ENCODE measurements at places on chromosomes 11 and 22. TPM values are rescaled to one million over a fixed set of nuclear protein-coding genes. Genes with fewer than 3 reads are reported as not detected.

DNA sequence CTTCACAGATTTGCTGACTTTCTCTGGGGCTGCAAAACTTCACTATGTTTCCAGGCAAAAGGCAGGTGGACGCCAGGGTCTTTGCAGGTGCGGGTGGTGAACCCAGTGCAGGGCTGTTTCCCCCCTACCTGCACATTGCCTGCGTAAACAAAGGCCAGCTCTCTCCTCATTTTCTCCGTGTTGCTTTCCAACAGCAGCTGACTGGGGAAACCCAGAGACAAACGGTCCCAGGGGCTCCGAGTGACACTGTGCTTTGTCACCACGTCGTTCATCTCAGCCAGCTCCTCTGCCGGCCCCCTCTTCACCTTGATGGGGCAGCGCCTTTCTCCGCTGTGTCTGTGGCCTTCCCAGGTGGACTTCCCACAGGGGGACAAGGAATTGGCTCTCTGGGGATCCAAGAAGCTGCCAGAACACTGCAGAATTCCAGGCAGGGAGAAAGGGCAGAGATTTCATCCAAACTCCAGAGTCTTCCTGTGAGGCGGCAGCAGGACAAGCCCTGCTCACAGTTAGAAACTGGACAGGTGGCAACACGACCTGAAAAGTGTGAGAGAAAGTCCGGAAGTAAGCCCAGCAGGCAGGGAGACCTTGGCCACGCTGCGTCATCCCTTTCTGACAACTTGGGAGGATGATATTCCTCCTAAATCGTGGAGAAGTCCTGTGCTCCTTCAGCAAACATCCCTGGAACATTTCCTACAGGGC is 1493.7 kb downstream of the TBC1D22A start:
- no peak for DNase-seq

DNA sequence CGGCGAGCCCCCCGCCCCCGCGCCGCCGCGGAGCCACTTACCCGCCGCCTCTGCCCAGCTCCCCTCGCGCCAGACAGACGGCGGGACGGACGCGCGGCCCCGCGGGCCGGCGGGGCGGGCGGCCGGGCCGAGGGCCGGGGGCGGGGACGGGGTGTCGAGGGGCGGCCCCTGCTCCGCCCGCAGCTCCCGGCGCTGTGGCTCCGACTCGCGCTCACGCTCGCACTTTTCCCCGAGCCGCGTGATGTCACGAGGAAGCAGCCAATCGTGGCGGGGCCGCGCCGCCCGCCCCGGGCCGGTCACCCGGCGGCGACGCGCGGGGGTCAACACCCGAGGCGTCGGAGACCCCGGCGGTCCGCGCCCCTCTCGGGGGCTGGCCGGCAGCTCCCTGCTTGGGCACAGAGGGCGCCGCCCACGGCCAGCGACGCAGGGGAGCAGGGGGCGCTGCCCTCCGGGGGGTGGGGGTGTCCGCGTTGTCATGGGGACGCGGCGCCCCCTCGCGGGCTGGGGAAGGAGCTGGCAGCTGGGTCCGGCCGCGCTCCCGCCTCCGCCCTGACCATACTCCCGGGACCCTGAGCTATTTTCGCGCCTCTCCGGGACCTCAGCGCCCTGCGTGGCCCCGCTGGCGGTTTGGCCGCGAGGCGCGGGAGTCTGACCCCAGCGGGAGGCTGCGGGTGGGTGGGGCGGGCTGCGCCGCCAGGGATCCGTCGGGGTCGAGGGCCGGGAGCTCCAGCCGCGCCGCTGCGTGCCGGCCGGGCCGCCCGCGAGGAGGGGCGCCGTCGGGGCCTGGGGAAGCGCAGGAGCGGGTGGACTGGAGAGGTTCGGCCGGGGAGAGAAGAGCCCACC is at the start of gene CHRM4:
CHRM4 (minus strand) TSS at position 199 of the 843 bp plus-strand sequence. CDS start 5,219 bp downstream, outside the sequence.
- DNase-seq = no peak

- DNase-seq = no peak
Observed at GRCh38 chr22:30881361-30882183, 87.0 kb downstream of the MORC2 start.

Gene SLC1A2
- not detected for total RNA-seq

- DNase-seq = no peak
Observed at GRCh38 chr11:63682066-63683021, 1.0 kb downstream of the RTN3 start.

Gene HEPHL1
- total RNA-seq = not detected

DNA sequence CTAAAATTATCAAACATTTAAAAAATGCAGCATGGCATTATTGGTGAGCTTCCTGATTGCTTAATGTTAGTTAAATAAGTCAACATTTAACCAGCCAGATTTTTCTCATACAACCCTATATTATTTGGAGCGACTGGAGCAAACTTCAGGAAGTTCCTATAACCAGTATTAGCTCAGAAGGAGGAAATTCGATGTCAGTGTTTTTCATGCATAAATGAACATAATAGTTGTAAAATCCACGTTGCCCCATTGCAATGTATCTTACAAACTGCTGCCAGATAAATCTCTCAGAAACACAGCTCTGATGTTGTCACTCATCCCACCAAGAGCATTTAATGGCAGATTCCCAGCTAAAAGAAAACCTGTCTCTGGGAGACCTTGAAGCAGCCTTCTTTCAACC is 278.5 kb downstream of the CASP12 start:
- no peak for DNase-seq

Gene PRR5
- 47.6 TPM for total RNA-seq

GRCh38 chr11:43736502-43737200 is 56.1 kb downstream of the HSD17B12 start:
- no peak for DNase-seq

Gene SLN
- not detected for total RNA-seq

Gene ADM2
- total RNA-seq = 1.5 TPM

Gene TCN2
- not detected for total RNA-seq

DNA sequence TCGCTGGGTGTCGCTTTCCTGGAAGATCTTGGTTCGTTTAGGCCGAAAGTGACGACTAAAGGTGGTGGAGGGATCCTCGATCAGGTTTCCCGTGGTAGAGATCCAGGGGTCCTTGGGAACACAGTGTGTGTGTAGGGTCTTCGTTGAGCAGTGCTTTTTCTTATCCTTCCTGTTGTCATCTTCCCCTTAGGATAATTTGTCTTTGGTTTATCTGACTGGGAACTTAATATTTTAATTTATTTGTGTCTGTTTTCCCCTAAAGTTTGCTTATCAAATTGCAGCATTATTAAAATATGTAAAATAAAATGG is 403 bp downstream of the RBM7 start:
- no peak for DNase-seq

DNA sequence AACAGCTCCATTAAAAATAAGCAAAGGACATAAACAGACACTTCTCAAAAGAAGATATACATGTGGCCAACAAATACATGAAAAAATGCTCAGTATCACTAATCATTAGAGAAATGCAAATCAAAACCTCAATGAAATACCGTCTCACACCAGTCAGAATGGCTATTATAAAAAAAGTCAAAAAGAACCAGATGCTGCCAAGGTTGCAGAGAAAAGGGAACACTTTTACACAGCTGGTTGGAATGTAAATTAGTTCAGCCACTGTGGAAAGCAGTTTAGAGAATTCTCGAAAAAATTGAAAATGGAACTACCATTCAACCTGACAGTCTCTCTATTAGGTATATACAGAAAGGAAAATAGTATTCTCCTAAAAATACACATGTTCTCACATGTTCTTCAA is 102.4 kb upstream of the FIBIN start:
- DNase-seq = no peak

Gene SMTNL1
- total RNA-seq = not detected

Gene BATF2
- not detected for total RNA-seq

Gene MMP27
- total RNA-seq = not detected

DNA sequence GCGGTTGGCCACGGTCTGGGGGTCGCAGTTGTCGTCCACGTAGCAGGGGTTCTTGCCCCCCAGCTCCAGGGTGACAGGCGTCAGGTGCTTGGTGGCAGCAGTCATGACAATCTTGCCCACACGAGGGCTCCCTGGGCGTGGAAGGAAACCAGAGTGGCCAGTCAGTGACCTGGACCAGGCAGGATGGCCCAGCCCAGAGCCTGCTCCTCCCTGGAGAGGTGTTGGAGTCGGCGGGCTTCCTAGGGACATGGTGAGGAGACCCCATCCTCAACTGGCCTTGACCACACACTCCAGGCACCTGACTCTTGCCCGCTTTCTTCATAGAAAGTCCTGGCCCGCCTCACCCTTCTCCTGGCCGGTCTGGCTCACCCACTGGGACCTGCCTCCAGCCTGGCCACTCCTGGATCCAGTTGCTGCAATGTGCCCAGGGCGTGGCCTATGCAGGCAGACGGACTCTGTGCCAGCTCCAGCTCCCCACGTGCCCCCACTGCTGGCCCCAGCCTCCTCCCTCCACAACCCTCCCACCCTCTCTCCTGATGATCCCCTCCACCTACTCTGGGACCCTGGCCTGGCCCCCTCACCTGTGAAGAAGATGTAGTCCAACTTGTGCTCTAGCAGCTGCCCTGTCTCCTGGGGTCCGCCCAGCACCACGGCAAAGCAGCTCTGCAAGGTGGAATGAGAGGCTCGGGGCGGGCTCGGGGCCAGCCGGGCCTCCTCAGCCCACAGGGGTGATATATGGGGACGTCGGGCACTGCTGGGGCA is 8.7 kb downstream of the ALDH3B2 start:
- DNase-seq = no peak

- no peak for DNase-seq
Observed at GRCh38 chr11:93481696-93482095, 61.5 kb downstream of the SMCO4 start.

DNA sequence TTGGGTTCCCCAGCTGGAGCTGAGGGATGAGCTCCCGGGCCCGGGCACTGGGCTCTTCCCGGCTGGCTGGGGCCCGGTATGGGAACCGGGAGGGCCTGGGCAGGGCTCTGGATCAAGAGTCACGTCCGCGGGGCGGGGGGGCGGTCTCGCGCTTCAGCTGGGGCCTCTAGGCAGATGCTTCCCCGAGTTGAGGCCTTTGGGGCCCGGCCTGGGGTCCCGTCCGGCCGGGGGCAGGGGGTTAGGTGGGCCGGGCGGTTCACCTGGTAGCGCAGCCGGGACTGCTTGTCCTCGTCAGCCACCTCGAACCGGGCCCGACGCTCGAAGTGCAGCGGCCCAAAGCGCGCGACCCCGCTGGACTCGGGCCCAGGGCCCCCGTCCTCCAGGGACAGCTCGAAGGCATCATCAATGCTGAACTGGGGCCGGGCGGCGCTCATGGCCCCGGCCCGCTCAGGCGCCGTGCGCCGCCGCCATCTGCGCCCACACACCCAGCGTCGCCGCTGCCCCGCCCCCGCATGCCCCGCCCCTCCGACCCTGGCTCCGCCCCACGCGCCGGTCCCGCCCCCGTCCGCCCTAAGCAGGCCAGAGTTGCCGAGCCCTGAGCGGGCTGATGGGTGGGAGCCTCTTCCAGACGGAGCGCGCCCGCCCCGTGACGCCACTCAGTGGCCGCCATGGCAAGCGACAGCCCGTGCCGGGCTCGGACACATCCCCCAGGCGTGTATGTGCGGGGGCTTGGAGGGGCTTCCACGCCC is at the start of gene TMEM134:
TMEM134 (minus strand) TSS at position 493 of the 749 bp plus-strand sequence; CDS start at position 434, 59 bp downstream.
- DNase-seq = peak; percentile 91

GRCh38 chr22:36925388-36926290 is 12.2 kb downstream of the CSF2RB start:
- DNase-seq = no peak

DNA sequence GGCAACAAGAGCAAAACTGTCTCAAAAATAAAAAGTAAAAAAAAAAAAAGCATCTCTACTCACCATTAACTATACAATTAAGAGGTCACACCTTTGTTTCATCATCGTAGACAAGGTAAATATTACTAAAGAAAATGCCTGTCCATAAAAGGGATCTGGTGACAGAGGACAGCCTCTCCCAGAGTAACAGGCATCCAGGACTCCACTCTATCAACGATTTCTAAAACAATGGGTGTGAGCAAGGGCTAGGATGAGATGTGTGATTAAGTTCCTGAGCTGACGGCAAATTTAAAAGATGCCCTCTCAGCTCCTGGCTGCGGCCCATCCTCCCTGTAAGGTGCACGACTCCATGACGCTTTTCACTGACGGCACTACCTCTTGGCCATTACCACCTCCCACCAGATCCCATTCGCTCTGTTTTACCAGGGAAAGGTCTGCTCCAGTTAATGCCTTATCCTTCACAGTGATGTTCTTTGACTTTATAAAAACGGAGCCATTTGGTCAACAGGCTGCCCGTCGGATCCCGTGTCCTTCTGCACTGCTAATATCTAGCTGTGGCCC is 2.3 kb upstream of the TMEM45B start:
- no peak for DNase-seq

- no peak for DNase-seq
Observed at GRCh38 chr11:134034496-134035381, 34.1 kb upstream of the JAM3 start.

- DNase-seq = no peak
Observed at GRCh38 chr11:83918476-83918875, 632.3 kb upstream of the CCDC90B start.

Gene ABCC8
- not detected for total RNA-seq

DNA sequence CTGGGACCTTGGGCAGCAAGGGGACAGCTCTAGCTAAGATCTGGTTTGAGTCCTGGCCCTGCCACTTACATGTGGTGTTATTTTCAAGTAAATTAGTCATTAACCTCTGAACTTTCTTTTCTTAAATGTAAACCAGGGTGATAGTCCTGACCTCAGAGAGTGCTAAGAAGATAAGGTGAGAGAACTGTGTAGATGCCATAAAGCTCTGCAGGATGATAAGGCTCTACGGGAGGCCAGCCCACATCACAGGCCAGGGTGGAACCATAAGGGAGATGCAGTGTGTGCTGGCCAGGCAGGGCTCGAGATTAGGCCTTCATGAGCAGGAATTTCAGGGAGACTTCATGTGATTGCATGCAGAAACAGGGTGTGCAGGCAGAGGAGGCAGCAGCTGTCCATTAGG is 24.2 kb downstream of the NECTIN1 start:
- no peak for DNase-seq

GRCh38 chr11:59172345-59173079 is 580 bp downstream of the DTX4 start:
- DNase-seq = no peak

DNA sequence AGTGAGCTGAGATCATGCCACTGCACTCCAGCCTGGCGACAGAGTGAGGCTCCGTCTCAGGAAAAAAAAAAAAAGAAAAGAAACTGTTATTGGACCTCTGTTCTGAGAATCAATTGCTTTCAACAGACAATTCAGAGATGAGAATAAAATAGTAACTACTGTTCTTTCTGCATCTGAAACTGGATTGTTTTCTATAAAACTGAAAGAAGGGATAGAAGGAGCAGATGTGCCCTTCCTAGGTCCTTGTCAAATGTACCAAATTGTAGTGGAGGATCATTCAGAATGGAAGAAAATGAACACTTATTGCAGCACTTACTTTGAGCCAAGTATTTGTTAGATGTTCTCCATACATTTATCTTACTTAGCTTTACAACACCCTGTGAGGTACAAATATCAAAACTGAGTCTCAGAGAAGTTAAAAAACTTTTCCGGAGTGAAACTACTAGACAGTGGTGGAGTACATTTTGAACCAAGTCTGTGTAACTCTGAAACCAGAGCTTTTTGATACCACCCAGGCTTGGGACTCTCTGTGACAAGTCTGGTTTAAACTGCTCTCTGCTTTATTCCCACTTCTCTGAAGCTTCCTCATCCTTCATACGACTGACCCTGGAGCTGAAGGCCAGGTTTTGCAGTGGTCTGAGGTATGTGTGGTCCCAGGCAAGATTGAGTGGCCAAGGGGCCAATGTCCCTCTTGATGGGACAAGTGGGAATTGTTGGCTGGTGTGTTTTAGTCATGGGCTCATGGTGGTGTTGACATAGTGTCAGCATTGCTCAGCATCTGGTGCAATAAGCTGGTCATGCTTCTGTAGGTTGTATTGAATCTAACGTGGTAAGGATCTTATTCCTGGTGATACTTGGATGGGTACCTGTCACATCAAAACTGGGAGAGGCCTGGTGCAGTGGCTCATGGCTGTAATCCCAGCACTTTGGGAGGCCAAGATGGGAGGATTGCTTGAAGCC is 48.2 kb upstream of the CCDC134 start:
- DNase-seq = no peak

All from CD8-positive, alpha-beta T cell (primary cell).